Activated T-cell treated with anti-CD3 and anti-CD28 coated beads for 1 hour (primary cell): ENCODE measurements at places on chromosomes 12 and 14.

GRCh38 chr12:103657331-103657730 is 70.3 kb downstream of the STAB2 start:
- no peak for DNase-seq

DNA sequence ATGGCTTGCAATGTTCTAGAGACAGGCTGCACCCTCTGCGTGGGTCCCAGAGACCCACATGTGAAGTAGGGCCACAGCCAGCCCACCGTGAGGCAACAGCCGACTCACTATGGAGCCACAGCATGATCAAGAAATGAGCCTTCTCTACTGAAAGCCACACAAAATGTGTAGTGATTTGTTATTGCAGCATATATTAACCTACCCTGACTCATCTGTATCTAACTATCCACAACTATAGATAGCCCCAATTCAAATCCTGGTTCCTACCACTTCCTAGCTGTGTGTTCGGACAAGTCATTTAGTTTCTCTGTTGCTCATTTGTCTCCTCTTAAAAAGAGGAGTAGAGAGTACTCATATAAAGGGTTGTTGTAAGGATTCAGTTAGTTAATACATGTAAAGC is 1152.3 kb downstream of the BCL11B start:
- no peak for DNase-seq

- DNase-seq: no peak
Measured at GRCh38 chr12:27894309-27894708, 78.2 kb downstream of the PTHLH start.

- no peak for DNase-seq
Measured at GRCh38 chr14:57979376-57980048, 113.6 kb upstream of the SLC35F4 start.

DNA sequence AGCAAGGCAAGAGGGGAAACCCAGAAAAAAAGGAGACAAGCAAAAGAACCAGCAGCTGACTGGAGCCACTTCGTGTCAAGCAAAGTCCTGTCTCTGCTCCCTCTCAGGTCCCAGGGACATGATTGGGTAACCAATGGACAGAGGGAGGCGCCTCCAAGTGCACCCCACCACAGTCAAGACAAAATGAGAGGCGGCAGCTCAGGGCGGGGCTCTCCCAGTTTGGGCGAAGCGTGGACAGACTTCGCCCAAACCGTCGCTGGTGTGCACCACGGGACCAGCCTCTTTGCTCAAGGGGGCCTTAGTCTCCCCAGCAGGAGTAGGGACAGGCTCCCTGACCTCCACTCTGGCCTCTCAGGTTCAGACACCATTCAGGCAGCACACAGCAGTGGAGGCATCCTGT is 1.5 kb upstream of the BEGAIN start:
- DNase-seq: no peak

GRCh38 chr12:98352835-98353234 is 162.6 kb upstream of the TMPO start:
- DNase-seq: no peak

DNA sequence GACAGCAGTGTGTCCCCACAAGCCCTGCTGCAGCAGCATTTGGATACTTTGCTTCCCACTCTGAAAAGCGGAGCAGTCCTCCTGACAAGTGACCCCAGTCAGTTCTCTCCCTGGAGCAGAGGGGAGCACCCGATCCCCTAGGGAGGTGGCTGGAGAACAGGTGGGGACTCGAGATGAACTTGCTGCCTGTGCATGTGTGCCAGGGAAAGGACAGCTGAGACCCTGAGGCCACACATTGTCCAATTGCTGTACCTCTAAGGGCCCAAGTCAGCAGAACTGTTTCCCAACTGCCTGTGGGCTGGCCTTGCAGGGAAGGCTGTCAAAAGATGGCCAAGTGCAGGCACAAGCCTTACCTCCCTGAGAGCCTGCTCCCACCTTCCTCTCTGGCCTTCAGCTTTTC is 55.1 kb downstream of the IFT43 start:
- DNase-seq: no peak

DNA sequence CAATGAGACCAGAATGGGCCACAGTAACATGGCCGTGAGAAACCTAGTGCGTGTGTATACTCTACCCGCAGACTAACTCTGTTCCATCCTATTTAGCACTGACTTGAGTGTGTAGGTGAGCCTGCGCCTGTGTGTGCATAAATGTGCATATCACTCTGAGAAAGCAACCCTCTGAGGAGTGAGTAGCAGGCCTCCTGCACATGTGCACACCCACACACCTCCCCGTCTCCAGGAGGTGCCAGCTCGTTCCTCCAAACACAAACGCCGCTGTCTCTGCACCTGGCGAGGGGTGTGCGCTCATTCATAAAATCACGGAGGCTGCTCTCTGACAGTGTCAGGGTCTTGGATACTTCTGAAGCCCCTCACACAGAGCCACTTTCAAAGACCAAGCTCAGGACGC is 138.9 kb downstream of the GCH1 start:
- DNase-seq: no peak

DNA sequence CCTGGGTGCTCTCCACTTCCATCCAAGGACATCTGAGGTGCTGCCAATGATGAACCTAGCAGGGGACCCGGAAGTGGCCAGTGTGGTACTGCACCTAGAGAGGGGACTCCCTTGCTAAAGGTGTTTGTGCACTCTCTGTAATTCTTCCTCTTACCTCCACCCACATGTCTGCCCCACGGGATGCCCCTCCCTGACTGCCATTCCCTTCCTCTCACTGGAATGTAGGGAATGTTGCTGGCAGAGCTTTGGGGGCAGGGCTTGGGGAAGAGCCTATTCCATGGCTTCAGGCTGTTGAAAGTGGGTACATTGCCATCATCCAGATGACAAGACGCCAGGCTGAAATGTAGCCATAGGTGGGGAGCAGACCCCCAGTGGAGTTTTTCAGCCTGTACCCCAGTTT is 153.2 kb downstream of the SMOC1 start:
- no peak for DNase-seq

DNA sequence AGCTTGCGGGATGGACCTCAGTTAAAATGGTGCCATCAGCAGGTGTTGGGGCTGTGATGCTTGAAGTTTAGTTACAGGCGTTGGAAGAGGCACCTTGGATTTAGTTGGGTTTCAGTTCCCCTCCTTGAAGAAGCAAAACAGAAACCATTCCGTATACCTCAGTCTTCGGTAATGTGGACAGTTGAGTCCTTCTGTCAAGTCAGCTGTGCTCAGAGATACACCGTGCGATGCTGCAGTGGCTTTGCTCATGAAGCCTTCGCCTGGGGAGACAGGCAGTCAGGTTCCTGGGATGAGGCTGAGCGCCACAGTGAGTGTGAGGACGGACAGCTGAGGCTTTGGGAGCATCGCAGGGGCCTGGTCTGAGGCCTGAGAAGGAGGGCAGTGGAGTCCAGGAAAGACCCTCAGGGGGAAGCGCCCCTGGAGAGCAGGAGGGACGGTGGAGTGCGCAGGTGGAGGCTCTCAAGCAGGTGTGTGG is 7.4 kb downstream of the RAN start:
- DNase-seq: no peak

GRCh38 chr12:119593578-119594398 is at the start of gene TMEM233:
Gene TMEM233, plus strand, starts transcription at chr12:119593774. Its CDS starts 75 bp downstream, at chr12:119593849.
- no peak for DNase-seq

DNA sequence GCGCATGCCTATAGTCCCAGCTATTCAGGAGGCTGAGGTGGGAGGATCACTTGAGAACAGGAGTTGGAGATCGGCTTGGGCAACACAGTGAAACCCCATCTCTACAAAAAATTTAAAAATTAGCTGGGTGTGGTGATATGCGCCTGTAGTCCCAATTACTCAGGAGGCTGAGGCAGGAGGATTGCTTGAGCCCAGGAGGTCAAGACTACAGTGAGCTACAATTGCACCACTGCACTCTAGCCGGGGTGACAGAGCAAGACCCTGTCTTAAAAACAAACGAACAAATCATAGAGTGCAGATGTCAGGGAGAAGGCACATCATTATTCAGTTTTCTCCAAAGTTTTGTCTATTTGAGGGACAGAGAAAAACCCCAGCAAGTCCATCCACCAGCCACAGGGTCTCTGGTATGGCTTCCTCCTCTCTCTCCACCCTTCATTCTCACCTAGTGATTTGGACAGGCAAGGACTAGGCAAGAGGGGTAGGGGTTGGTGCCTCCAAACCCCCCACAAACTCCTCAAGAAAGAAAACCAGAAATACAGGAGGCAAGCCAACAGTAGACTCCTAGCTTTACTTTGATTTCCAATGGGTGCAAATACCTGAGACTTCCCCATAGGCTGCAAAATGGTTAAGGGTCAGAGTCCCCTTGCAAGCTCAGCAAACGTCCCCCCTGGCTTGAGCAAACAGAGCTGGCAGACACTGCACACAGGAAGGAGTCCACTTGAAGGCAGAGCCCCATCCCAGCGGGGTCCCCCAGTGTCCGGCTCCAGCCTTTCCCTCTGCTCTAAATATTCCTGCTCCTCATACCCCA is 26.5 kb upstream of the RPLP0 start:
- no peak for DNase-seq

DNA sequence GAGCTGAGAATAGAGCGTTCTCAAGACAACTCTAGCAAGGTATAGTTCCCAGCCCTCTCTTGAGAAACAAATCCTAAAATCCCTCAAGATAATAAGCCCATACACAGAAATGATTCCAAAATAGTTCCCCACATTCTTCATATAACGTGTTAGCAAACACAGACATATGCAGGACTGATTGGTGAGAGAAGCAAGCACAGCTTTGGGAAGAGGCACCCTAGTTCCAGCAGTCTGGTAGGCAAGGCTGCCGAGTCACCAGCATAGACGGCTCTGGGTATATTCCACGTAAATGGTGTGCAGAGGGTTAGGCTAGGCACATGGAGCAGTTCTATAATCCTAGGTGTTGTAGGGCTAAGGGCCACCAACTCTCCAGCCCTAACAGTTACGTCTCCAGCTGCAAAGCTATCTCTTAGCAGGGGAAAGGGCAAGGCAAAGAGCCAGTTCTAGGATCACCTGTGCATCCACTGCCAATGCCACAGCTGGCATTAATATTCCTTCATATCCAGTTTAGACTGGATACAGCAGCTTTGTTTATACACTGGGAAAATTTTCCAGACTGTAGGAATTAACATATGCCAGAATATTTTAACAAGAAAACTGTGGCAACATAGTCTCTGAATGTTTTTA is 52.9 kb downstream of the SH2B3 start:
- no peak for DNase-seq

DNA sequence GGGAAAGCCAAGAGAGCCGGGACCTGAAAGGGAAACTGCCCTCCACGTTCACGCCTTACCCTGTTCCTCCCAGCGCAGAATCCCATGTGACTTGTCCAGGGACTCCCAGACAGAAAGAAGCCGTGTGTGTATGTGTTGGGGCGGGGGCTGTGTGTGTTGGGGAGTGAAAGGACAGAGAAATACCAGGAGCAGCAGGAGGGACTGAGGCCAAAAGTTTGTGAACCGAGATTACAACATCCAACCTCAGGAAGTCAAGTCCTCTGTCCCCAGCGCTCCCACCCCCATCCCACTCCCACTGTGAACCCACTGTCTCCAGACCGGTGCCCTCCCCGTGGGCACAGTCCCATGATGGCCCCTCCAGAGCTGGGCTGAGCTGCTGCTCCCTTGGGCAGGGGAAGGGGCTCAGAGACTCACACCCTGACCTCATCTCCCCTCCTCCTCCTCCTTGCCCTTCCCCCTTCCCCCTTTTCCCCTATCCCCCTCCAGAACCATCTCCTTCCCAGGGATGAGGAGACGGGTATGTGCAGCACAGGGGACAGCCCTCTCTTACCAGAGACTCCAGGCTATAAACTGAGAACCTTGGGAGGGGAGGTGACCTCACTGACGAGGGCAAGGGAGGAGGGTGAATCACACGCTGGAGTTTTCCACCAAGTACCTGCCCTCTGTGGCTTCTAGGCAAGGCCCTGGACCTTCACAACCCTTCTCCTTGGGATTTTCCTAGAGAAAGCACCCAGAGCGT is at the start of gene SLC6A12:
SLC6A12 (minus strand) TSS at position 155 of the 739 bp plus-strand sequence. CDS start 4,171 bp downstream, outside the sequence.
- no peak for DNase-seq

GRCh38 chr14:22384974-22385526 is 204.0 kb downstream of the DAD1 start:
- DNase-seq: no peak
